Stimulated activated CD4-positive, alpha-beta T cell treated with anti-CD3 and anti-CD28 coated beads, Interleukin-15, amount 100 ng/mL, for 24 hours (primary cell): ENCODE measurements at places on chromosomes 1 and 21.
A peak's percentile ranks its signal among the peaks of the same experiment; 100 is the strongest.

- DNase-seq = no peak
Observed at GRCh38 chr1:231986631-231987336, 360.2 kb downstream of the DISC1 start.

DNA sequence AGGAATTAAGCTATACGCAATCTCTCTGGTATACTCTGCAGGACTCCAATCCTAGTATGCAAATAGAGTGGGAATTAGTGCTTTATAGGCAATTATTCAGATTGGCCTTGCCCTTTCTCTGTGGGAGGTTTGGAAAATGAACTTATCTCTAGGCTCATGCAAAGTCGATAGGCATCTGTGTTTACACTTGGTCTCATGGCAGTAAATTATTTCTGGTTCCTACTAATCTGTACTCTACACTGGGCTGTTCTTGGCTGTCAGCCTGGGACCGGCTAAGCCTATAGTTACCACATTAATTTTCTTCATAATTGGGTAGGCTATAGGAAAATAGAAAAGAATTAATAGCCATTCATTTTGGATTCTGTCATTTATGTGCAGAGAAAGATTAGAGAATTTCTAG, 544.6 kb downstream of the AMY1C start:
- no peak for DNase-seq

DNA sequence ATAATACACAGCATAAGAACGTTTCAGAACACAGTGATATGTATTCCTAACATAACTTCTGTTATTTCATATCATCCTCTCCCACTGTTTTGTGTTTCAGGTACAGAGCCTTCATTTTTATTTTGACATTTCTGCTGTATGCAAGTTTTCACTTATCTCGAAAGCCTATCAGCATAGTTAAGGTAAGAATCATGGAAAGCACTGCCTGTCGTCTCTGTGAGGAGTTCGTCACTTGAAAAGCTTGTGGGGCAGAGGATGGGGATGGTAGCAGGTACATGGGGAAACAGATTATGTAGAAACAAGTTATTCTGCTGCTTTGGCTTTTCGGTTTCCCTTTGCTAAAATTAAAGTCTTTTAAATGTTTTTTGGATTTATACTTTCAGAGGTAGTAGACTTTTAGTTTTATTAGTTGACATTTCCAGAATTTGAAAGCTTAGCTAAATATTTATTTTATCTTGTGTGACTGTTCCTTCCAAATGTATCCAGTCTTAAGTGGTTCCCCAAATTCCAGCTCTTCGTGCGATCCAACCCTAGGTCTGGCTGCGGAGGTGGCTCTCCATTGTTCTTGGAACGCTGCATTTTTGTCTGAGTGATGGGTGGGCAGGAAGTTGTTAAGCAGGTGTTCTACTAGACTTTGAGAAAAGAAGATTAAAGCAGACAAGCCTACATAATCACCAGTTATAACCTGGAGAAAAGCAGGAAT, 12.2 kb downstream of the SLC37A1 start:
- DNase-seq = no peak

DNA sequence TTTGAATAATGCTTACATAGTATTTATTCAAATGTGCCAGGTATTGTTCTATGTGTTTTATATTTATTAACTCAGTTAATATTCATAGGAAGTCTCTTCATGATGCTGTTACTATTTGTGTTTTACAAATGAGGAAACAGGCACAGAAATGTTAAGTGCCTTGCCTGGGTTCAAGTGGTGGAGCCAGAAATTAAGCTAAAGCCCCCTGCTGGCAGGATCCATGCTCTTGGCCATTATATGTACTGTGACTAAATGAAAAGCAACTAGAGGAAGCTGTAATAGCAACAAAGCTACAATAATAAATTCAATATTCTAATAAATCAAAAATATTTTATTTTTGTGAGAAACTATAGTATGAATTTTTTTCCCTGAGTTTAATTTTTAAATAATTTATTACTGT, 30.0 kb downstream of the IARS2 start:
- DNase-seq = peak; percentile 24

DNA sequence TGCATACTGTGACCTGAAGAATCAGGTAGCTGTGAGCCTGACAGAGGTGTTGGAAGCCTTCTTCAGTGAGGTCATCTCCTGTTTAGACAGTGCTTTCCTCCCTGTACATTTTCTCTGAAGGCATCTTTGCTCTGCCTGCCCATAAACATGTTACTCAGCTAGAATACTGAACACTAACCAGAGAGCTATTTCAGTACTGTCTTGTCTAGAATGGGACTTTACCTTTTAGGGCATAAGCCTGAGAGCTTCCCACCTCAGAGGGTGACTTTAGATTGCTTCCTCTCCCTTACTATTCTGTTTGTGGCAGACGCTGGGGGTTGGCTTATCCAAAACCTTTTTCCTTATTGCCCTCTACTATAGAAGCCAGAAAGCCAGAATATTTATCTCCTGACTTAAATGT, 23.3 kb upstream of the ZNF326 start:
- no peak for DNase-seq

- DNase-seq = no peak
Observed at GRCh38 chr1:247825362-247825761, 1.4 kb upstream of the OR14A16 start.

- no peak for DNase-seq
Observed at GRCh38 chr1:230211436-230212145, 144.6 kb downstream of the GALNT2 start.

DNA sequence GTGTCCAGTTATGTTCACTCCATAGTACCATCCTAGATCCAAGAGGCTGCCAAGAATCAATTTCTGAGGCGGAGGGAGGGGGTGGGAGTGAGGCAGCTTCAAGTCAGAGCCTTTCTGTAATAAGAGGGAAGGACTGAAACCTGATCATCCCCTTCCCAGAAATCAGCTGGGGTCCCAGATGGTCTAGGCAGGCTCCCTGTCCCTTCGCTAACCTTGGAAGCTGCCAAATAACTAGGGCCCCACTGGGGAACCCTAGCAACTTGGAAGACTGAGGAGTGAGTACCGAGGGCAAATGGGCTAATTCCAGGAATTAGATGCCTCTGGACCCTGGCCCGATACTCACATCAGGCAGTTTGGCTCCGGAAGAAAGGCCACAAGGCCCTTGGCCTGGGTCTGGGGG, 113.3 kb downstream of the NAV1 start:
- no peak for DNase-seq

- peak; percentile 72 for DNase-seq
Observed at GRCh38 chr1:31715087-31715872, 11.5 kb upstream of the COL16A1 start.

DNA sequence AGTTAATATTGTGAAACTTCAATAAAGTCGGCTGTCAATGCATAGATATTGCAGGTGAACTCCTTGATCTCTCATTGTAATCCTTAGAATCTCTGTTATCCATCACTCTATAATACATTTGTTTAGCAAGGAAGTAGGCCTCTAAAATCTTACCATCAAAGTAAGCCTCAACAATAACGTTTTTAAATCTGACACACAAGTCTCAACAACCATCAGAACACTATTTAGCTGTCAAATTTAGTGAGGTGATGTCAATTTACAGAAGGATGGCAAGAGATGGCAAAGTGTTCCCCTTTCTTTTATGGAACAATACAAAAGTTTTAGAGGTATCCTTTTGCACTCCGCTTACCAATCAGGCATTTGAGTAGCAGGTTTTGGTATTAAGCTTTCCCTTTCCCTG, 67.6 kb downstream of the RWDD3 start:
- DNase-seq = no peak

GRCh38 chr1:153881751-153882150, 41.0 kb downstream of the GATAD2B start:
- no peak for DNase-seq

DNA sequence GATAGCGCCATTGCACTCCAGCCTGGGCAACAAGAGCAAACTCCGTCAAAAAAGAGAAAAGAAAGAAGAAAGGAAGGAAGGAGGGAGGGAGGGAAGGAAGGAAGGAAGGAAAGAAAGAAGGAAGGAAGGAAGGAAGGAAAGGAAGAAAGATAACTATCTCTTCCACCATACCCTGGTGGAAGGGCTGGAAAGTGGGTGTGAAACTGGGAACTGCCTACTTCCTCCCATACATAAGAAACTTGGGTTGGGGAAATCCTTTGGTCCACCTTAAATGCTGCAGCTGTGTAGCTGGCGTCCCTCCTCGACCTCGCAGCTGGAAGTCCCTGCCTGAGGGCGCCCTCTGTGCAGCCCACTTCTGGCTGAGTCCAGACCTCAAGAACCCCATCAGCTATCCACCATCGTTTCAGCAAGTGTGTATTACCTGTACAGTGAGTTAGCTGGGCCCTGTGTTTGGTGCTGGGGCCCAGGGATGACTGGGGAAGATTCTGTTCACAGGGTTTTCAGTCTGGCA, 4.6 kb upstream of the FAM167B start:
- DNase-seq = no peak

DNA sequence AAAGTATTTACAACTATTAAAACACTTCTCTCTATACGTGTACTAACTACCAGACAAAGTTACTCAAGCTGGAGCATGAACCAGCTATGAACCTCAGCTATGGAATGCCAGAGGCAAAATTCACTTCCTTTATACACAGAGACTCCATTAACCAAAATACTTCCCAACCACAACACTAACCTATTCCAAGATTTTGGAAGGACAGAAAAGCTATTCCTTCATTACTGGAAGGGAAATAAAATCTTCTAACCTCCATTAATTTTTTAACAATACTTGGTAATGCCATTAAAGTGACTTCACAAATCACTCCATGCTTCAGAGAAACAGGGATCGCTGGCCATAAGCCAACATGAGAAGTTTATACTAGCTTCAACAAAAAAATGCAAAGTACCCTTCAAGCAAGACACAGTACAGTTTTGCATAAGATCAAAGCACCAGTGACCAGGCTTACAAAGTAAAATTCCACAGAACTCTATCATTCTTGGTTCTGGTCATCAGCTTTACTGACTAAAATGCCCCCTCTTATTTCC, 58.0 kb downstream of the PUM1 start:
- no peak for DNase-seq

GRCh38 chr1:234288946-234289345, 84.3 kb upstream of the COA6 start:
- no peak for DNase-seq

GRCh38 chr1:60866917-60867531, 215.3 kb upstream of the NFIA start:
- DNase-seq = no peak

- no peak for DNase-seq
Observed at GRCh38 chr1:37533317-37534093, 18.9 kb upstream of the MEAF6 start.

DNA sequence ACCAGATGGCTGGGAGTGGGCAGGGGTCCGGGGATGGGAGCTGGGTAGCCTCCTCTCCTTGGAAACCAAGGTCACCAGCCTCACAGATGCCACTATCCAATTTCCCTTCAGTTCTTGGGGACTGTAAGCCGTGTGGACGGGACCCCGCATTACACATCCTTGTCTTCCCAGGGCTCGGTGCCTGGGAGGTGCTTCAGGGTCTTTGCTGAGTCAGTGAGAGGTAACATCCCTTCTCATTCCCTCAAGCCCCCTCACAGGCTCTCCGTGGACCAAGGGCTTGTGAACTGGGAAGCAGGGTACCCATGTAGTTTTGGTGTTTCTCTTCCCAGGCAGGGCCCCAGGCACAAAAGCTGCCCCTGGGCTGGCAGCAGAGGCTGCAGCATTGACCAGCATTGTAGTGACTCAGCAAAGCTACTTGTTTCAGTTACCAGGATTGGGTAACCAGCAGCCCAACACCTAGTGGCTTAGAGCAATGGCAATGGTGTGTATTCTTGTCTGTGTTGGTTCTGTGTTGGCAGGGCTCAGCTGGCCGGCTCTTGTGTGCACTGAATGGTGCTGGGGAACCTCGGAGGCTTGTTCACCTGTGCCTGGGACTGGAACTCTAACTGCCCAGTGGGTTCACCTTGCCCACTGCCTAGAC, 24.6 kb upstream of the PCBP3 start:
- DNase-seq = no peak

- no peak for DNase-seq
Observed at GRCh38 chr1:57158604-57158998, 192.8 kb upstream of the C8B start.

- no peak for DNase-seq
Observed at GRCh38 chr1:30381671-30382365, 341.6 kb downstream of the MATN1 start.

- DNase-seq = no peak
Observed at GRCh38 chr1:29482991-29483390, 246.7 kb downstream of the PTPRU start.
